ENCODE measurements at places on chromosomes 3 and 15.

GRCh38 chr3:11510001-11510340 lies 133.7 kb downstream of the VGLL4 start:
- DNase-seq, result no peak

GRCh38 chr3:68817243-68817642 lies 115.1 kb downstream of the TAFA4 start:
- no peak for DNase-seq

GRCh38 chr15:52651114-52651513 lies 28.1 kb downstream of the ATOSA start:
- DNase-seq, result no peak

GRCh38 chr3:43733459-43734384 lies 43.0 kb downstream of the ABHD5 start:
- DNase-seq, result no peak

- DNase-seq, result no peak
These were observed 8.4 kb upstream of the EHD4 start for GRCh38 chr15:41980654-41981323.

DNA sequence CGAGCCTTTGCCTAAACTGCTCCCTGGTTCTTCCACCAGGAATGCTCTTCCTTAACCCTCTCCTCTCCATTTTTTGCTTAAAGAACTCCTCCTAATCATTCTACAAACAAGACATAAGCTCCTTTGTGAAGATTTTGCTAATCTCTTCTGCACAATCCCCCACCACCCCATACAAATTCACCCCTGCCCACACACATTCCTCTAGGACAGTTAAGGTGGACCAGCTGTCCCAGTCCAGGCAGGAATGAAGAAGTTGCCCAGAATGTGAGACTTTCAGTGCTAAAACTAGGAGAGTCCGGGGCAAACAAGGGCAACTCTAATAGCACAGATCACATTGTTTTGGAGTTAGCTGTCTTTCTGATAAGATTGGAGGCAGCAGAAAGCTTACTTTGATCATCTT lies 13.9 kb upstream of the FAM174B start:
- no peak for DNase-seq

DNA sequence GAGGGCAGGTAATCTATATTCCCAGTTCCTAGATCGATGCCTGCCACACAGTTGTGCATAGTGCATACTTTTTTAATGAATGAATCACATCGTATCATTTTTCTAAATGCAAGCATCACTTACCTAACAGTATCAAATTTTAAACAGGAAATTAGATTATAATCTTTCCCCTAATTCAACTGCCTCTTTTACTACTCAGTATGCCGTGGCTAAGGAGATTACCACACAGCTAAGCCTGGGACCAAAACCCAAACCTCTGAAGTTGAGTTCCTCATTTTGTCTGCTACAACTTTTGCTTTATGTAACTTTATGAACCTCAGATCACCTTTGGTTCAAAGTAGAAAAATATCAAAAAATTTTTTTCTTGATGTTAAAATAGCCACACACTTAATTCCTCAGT lies 53.2 kb upstream of the FNDC3B start:
- DNase-seq, result no peak

DNA sequence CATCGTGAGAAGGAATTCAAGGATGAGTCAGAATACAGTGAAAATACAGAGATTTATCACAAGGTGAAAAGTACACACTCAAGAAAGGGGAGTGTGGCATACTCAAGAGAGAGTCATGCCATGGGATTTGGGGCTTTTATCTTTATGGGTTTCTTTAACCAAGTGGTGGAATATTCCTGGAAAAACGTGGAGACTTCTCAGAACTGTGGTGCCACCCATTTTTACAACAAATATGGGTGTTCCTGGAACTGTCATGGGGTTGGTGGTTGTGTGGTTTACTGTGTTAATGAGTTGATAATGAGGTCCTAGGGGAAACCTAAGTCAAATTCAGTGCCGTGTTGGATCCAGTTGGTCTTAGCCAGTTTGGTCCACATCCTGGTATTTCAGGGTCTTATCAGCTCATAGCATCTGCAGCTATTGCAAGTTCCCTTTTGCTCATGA lies 497.2 kb downstream of the GABRG3 start:
- no peak for DNase-seq

DNA sequence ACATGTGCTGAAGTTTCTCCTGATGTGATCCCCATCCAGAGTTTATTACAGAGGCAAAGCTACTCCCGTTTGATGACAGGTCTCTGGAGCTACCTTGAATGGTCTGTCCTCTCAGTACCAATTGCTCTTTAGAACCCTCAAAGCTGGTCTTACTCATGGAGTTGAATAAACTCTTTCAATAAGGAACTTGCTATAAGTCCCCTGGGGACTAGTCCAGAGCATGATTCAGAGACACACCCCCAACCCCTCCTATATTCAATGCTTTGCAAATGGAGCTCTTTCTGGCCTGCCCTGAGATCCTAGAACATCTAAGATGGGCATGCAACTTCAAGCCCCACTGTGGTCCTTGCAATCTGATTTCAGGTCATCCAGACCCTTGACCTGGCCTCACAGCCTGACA lies 23.9 kb upstream of the TPM1 start:
- DNase-seq, result no peak

GRCh38 chr3:164791263-164791662 lies 287.0 kb downstream of the SI start:
- no peak for DNase-seq

DNA sequence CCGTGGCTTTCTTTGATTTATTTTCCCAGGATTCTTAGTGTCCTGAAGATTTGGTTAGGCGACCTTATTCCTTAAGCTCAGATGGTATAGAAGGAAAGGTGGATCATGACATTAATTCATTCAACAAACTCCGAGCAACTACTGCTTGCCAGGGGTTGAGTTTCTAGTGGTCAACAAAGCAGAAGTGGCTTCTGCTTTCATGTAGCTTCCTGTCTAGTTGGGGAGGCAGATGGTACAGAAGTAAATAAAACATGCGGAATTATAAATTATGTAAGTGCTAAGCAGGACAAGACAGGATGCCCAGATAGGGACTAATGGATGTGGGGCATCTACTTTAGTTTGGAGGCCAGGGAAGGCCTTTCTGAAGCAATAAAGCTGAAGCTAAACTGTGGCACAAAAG lies 15.6 kb downstream of the EEFSEC start:
- no peak for DNase-seq

DNA sequence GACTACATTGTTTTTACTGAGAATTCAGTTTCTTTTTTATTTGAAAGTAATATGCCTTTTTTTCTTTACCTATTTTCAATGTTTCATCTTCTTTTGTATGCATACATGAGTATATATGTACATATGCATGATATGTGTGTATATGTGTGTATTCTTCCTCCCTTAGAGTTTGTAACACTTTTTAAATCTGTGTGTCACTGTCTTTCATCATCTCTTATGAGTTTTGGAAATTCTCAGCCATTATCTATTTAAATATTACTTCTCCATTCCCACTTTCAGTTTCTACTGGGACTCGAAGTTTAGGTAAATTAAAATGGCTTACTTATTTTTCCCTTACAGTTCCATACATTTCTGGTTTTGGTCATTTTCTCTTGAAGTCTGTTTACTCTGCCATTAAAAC lies 754.1 kb downstream of the GRM7 start:
- DNase-seq, result no peak

DNA sequence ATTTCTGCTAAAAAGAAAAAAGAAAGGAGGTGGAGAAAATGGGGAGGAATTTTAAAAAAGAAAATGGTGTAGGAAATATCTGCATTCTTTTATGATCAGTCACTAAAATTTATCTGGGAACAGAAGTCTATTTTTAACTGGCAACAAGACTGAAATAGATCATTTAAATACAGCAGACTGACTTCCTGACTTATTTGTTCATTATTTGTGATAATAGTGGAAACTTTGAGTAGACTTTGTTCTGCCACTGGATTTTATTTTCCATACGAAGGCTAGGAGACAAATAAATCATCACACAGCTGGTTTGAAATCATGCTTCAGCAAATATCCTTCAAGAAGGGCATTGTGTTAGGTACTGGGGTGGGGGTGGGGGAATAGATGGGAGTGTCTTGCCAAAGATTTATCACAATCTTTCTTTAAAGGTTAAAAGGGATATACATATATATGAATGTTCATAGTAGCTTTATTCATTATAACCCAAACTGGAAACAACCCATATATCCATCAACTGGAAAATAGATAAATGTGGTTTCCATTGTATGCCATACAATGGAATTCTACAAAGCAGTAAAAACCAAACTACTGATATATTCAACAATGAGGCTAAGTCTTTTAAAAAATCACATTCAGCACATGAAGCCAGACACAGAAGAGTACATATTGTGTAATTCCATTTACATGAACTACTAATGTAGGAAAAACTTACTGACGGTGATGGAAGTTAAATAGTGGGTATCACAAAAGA lies 4.7 kb upstream of the CLASP2 start:
- no peak for DNase-seq

DNA sequence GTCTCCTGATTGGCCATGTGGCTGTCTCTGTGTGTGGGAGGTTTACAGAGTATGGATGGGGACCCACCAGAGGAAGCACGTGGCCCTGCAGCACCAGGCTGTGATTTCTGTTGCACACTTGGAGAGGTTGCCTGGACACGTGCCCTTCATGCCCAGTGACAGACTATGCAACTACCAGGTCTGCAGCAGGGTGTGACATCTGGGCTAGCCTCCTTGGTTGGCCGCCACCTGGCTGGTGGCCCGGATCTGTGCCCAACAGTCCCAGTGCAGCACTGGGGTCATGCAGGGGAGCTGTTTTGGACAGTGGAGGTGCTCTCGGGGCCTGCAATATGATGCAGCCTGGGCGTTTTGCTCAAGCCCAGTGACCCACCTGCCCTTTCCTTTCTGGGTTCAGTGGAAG lies 212.5 kb downstream of the UBE3A start:
- no peak for DNase-seq

Measured in stimulated activated CD8-positive, alpha-beta memory T cell treated with anti-CD3 and anti-CD28 coated beads, Interleukin-7, amount 100 ng/mL, for 1 hour (primary cell).